ENCODE measurements at places on chromosomes 6 and 20.

GRCh38 chr6:142784344-142784743, 160.6 kb downstream of the HIVEP2 start:
- no peak for DNase-seq

- no peak for DNase-seq
These were observed 586.8 kb downstream of the RFPL4B start for GRCh38 chr6:112933947-112934346.

GRCh38 chr20:2533118-2533517, 3.3 kb upstream of the TMC2 start:
- DNase-seq: no peak

DNA sequence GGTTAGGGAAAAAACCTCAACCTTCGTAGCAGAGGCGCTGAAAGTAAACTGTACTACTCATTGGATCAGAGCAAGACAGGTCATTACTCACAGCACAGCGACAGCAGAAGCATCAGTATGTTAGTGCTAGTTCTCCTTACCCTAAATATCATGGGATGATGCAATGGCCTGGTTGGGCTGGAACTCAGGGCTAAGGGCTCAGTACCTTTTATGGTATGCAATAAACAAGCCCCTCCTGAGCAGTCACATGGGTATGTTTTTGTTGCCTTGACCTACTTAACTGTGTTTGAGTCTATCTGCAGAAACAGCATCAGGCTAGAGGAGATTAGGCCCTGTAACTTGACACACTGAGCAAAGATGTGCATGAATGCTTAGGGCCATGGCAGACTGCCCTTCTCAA, 369.4 kb upstream of the IMPG1 start:
- DNase-seq: no peak

GRCh38 chr6:68826501-68826900, 191.4 kb downstream of the ADGRB3 start:
- no peak for DNase-seq

DNA sequence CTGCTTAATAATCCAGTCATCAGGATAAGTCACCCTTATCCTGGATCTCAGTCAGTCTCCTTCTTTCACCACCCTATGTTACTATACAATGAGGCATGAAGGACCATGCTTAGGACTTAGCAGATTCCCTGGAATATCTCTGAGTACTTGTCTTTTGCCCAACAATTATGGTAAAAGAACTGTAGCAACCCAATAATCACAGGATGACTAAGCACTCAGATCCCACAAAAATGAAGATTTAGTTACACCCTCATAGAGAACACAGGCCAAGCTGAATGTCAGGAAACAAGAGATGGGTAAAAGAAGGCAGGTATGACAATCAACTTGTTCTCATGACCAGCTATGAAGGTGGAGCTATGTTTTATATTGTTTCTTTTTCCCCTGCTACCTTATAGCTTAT, 91.4 kb downstream of the EDN1 start:
- DNase-seq: no peak

DNA sequence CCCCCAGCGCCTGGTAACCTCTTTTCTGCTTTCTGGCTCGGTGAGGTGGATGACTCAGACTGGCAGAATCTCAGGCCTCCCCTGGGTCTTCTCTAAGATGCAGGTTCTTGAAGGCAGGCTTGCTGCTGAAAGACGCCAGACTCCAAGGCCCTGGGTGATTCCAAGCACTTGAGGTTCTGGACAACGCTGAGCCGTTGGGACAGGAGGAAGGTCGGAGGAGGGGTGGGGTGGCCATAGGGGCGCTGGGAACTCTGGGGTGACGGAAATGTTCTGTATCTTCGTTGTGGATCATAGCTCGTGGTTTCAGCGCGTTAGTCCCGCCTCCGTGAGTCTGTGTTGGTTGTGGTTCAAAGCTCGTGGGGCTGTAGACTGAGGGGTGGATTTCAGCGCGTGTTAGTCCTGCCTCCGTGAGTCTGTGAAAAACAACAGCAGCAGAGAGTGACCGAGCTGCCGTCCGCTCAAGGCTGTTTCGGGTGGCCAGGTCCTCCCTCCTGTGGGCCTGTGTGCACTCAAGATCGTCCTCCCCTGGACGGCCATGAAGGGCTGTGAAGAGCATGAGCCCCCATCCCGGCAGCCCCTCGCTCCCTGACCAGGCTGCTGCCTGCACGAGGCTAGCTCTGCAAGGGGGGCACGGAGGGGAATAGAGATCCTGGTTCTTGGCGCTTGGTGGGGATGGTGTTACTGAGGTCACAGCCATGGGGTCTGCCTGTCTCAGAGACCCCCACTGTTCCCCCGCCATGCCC, 7.7 kb downstream of the NTSR1 start:
- DNase-seq: peak; percentile 71

DNA sequence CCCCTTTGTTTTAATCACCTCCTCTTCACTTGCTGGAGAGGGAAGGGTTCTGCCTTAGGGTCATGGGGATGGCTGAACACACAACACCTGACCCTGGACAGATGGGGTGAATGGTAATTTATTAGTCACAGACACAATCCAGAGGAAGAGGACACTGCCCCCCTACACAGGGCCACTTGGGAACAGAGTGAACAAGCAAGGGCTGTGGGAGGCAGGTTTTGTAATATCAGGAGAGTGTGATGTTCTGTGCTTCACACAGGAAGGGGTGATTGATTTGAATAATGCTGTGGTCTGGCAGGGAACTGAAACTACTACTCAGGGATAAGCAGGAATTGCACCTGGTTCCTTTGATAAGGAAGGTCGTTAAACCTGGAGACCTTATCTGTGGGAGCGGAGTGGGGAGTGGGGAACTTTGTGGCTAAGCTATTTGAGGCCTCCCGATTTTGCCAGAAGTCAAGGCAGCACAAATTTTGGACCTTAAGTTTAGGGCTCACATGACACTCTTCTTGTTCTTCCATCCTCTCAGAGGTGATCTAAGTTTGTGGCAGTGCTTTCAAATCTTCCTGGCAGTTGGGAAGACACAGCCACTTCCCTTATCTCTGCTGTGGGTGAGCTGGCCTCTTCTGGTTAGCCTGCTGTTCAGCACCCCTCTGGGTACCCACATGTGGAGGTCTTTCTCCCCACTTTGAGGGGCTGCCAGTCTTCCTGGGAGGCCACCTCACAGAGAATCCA, 77.8 kb downstream of the CD164 start:
- DNase-seq: no peak

DNA sequence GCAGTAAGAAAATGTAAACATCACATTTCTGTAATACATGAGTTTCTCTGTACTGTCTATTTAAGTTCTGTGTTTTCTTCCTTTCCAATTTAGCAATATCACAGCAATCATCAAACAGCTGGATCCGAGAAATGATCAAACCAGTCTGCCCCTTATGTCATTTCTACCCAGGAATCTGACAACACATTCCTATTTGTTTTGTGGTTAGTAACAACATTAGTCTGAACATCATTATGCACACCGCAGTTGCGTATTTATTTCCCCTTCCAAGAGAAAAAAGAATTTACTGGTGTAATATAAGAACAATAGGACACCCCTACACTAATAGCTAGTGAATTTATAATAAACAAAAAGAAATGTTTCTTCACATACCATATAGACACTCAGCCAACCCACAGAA, 179.5 kb downstream of the BTBD9 start:
- no peak for DNase-seq

- DNase-seq: no peak
These were observed 173.3 kb downstream of the RFX6 start for GRCh38 chr6:117050301-117050700.

- no peak for DNase-seq
These were observed 11.5 kb downstream of the CALHM5 start for GRCh38 chr6:116522896-116523295.

- no peak for DNase-seq
These were observed 9.2 kb upstream of the BNIP5 start for GRCh38 chr6:36345681-36346466.

- no peak for DNase-seq
These were observed 155.7 kb upstream of the JARID2 start for GRCh38 chr6:15090145-15090579.

DNA sequence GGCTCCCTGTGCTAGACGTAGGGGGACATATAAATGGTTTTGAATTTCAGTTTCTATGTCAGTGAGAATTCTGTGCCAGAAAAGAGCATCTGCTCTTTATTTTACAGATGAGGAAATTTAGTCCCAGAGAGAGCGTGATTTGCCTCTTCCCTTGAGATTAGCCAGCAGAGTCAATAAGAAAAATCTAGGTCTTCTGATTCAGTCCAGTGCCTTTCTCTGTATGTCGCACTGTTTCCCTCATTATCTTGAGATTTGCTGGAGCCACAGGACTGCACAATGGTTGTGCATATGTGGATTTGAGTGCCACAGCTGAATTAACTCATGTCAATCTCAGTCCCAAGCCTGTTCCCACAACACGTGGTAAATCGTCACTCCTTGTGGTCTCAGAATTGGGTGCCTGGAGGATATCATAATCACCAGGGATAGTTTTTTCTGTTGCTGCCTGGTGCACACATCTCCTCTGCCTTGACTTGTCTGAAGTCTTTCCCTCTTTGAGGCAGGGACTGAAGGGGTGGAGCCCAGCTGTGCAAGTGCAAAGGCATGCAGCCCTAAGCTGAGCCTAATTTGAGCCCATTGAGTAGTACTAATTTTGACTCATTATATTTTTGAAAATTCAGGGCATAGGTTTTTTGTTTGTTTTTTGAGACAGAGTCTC, 276.7 kb downstream of the SOX4 start:
- DNase-seq: no peak

DNA sequence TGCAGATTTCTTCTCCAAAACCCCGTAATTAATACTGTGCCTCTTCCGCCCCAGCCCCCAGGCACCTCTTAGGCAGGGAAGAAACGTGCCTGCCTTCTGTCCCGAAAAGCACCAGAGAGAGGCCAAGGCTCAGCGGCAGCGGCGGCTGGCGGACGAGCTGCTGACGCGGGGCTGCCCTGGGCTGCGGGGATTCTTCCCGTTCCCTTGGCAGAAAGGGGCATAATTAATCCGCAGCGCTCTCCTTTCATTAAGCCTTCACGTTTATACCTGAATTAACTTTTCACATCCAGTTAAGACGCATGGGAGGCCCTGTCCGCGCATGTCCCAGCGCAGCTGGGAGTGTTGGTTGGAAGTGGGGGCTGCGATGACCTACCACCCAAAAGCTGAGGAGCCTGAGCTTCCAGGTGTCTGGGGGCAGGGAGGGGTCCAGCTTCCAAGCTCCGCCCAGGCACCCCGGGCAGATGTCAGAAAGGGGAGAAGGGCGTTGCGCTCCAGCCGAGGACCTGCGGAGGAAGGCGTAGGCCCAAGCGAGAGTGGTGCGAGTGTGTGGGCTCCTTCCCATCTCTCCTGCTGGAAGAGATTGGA, 167.4 kb upstream of the LRFN2 start:
- DNase-seq: no peak

DNA sequence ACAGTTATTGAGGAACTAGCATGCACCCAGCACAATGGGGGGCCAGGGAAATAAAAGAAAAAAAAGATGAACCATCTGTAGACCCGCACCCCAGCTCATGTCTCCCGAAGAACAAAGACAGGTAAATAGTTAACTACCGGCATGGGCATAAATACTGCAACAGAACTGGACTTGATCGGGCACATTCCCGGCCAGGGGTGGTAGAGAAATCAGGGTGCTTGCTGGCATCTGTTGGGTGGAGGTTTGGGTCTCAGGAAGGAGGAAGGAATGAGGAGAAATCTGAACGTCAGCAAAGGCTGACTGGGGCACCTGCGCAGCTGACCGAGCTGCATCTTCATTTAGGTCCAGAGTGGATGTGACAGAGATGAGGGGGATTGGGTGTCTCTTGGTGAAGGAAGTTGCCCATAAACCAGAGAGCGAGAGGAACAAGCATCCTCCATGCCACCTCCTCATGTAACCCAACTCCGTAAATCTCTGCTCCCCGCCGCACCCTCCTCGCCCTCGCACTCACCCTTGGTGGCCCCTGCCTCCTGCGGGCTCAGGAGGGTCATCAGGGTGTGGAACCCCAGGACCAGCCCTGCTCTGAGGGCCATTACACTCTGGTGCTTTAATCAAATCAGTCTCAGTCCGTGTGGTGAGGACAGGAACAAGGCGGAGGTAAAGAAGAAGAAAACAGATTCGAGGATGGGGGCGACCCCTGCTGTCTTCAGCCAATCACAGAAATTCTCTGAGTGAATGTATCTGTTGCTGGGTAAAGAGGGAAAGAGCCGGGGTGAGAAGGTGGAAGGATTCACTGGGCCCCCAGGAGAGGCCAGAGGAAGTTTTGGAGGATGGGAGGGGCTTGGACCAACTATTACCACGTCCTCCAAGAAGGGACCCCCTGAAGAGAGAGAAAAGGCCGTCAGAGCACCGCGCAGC, at the start of gene HLA-DOA:
Gene HLA-DOA (minus strand): TSS at position 648 of the 918 bp plus-strand sequence.
- peak; percentile 70 for DNase-seq

GRCh38 chr20:39421571-39422105, 459.5 kb downstream of the DHX35 start:
- DNase-seq: no peak

DNA sequence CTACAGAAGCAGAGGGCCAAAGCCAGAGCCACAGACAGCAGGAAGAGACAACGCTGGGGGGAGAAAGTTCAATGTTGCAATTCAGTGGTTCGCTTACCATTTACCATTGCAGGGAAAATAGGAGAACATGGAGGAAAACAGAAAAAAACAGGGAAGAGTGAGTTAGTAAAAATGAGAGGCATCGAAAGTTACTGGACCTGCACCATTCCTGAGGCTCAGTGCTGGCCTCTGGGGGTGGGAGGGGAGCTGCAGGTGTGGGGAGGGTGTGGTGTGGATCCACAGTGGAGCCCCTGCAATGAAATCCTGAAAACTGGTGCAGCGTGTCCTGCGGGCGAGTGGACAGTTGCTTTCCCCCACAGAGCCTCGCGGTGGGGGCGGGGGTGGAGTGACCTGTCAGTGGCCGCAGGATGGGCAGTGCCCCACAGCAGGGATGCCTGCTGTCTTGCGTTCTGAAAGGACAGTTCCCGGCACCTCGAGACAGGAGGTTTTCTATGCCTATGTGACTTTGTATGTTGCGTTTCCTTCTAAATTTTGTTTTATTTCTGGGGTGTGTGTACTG, 5.7 kb downstream of the TMEM181 start:
- DNase-seq: peak; percentile 48

DNA sequence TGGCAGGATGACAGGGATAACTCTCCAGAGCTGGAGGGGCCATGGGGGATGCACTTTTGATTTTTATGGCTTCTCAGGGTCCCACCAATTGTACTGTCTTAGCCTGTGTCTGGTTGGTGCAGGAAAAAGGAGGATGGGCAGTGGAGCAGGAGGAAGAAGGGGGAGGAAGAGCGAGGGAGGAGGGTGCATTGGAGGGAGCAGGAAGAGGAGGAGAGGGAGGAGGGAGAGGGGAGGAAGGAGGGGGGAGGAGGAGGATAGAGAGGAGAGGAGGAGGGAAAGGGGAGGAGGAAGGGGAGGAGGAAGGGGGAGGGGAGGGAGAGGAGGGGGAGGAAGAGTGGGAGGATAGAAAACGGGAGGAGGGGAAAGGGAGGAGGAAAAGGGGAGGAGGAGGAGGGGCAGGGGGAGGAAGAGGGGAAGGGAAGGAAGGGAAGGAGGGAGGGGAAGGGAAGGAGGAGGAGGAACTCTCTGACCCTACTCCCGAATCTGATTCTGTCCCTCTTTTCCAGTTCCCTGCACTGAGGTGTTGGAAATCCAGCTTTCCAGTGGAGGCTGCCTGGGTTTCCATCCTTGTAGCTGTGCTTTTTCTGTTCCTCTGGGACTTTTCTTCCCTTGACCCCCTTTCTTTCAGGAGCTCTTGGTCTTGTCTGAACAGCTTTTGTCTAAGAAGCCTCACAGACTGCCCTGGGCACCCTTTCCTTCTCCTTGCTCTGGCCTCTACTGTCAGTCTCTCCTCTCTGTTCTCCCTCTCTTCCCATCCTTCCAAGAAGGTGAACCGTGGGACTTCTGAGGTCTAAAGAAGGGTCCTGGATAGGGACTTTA, 149.4 kb downstream of the DHX35 start:
- DNase-seq: no peak

Measured in activated CD8-positive, alpha-beta memory T cell treated with anti-CD3 and anti-CD28 coated beads, Interleukin-2, amount 50 U/mL, for 48 hours (primary cell).